Activated T-cell treated with anti-CD3 and anti-CD28 coated beads, Interleukin-2, amount 50 U/mL, for 72 hours (primary cell): ENCODE measurements at places on chromosomes 2 and 18. TPM values are rescaled to one million over a fixed set of nuclear protein-coding genes. Genes with fewer than 3 reads are reported as not detected.
A peak's percentile ranks its signal among the peaks of the same experiment; 100 is the strongest.

GRCh38 chr2:111900859-111901258, 2.5 kb downstream of the MERTK start:
- H3K4me3 ChIP-seq: peak overlapping the region; percentile 33
- peaks cover 16% of the 10 kb centered on the region for H3K4me1 ChIP-seq
- H3K27me3 ChIP-seq: peaks cover 15% of the 10 kb centered on the region
- no peaks in the 10 kb centered on the region for H3K36me3 ChIP-seq

- no peaks in the 10 kb centered on the region for H3K27me3 ChIP-seq
- H3K4me1 ChIP-seq: peaks cover 8% of the 10 kb centered on the region
- H3K27ac ChIP-seq: no peak overlapping the region
- no peak for DNase-seq
- no peaks in the 10 kb centered on the region for H3K36me3 ChIP-seq
- no peak overlapping the region for H3K4me3 ChIP-seq
Measured at GRCh38 chr2:101375653-101376052, 11.7 kb downstream of the CREG2 start.

DNA sequence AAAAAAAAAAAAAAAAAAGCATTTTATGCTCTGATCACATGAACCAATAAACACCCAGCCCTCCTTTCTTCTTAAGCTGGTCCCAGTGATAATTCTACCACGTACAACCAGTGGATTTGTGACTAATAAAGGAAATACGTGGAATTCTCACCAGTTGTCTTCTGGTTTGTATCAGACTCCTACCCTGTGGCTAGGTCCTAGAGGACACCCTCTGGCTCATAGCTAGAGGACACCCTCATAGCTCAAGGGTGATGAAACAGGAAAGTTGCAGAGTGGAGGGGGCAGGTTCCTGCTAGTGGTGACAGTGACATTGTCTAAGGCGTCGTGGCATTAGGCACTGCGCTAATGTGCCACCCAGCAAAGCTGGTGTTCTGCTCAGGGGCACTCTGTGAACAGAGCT, 167.8 kb downstream of the BCL11A start:
- no peaks in the 10 kb centered on the region for H3K4me1 ChIP-seq
- H3K27me3 ChIP-seq: peaks cover 8% of the 10 kb centered on the region
- H3K27ac ChIP-seq: no peak overlapping the region
- no peak for DNase-seq
- H3K4me3 ChIP-seq: no peak overlapping the region
- H3K36me3 ChIP-seq: no peaks in the 10 kb centered on the region

DNA sequence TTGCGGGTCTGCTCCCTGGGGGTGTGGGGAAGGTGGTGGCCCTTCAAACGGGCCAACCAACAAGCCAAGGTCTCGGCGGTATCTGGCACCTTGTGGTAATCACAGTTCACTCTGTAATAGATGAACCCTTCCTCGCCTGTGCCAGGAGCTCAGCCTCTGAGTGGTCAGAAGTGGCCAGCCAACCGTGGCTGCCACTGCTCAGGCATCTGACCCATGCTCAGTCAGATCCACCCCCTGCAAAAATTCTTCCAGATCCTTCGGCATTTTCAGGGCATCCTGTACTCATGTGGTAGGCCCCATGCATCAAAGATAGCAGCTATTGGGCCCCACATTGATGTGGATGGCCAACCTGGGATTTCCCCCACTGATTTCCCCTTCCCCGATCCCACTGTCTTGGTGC, 39.6 kb upstream of the SERPINE2 start:
- no peak overlapping the region for H3K27ac ChIP-seq
- no peaks in the 10 kb centered on the region for H3K4me1 ChIP-seq
- no peak overlapping the region for H3K4me3 ChIP-seq
- DNase-seq: no peak
- peaks cover 7% of the 10 kb centered on the region for H3K27me3 ChIP-seq
- H3K36me3 ChIP-seq: no peaks in the 10 kb centered on the region

The ASAP2 gene
- 0.42 TPM for total RNA-seq

DNA sequence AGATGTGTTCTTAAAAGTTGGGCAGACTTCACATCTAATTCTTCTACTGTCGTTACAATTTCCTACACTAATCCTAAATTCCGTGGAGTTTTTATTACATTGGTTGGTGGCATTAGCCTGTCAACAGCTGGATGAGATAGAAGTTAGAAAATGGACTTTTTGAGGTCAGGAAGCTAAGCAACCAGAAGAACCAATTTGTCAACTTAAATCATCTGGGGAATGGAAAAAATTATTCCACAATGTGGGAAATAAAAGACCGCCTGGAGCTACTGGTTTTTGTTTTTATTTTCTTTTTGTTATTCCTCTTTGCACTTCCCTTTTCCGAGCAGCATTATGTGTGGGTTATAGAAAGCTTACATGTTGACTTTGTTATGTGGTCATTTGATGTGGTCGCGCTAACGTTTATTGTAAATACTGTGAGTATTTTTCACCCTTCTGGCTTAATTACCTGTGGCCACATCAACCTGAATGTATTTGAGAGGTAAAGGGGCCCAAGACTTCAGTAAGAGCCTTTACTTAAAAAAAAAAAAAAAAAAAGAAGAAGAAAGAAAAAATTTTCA, 75.3 kb downstream of the PTPRM start:
- H3K4me3 ChIP-seq: no peak overlapping the region
- no peak overlapping the region for H3K27ac ChIP-seq
- DNase-seq: no peak
- no peaks in the 10 kb centered on the region for H3K36me3 ChIP-seq
- no peaks in the 10 kb centered on the region for H3K4me1 ChIP-seq
- no peaks in the 10 kb centered on the region for H3K27me3 ChIP-seq

DNA sequence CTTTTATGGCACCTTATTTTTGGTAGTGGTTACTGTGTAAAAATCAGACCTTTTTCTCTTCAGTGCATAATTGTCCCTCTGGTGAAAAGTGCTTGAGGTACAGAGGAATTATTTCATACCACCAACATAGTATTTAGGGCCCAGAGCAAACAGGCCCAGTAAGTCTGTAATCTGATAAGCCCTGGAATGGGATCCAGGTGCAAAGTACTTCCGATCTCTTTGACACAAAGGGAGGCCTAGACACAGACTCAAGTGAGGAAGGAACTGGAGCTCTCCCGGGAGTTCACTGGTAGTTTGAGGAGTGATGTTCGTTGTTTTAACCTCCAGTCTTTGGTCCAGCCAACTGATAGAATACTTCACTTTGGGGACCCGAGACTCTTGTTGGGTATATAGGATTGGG, 57.4 kb downstream of the RAB31 start:
- H3K27me3 ChIP-seq: peaks cover 27% of the 10 kb centered on the region
- no peak overlapping the region for H3K27ac ChIP-seq
- H3K4me1 ChIP-seq: no peaks in the 10 kb centered on the region
- H3K36me3 ChIP-seq: no peaks in the 10 kb centered on the region
- H3K4me3 ChIP-seq: no peak overlapping the region

The CHRNA1 gene
- not detected for total RNA-seq

GRCh38 chr2:143399631-143400069, 270.4 kb downstream of the ARHGAP15 start:
- H3K27ac ChIP-seq: no peak overlapping the region
- no peaks in the 10 kb centered on the region for H3K27me3 ChIP-seq
- DNase-seq: no peak
- H3K4me3 ChIP-seq: no peak overlapping the region
- H3K36me3 ChIP-seq: no peaks in the 10 kb centered on the region

DNA sequence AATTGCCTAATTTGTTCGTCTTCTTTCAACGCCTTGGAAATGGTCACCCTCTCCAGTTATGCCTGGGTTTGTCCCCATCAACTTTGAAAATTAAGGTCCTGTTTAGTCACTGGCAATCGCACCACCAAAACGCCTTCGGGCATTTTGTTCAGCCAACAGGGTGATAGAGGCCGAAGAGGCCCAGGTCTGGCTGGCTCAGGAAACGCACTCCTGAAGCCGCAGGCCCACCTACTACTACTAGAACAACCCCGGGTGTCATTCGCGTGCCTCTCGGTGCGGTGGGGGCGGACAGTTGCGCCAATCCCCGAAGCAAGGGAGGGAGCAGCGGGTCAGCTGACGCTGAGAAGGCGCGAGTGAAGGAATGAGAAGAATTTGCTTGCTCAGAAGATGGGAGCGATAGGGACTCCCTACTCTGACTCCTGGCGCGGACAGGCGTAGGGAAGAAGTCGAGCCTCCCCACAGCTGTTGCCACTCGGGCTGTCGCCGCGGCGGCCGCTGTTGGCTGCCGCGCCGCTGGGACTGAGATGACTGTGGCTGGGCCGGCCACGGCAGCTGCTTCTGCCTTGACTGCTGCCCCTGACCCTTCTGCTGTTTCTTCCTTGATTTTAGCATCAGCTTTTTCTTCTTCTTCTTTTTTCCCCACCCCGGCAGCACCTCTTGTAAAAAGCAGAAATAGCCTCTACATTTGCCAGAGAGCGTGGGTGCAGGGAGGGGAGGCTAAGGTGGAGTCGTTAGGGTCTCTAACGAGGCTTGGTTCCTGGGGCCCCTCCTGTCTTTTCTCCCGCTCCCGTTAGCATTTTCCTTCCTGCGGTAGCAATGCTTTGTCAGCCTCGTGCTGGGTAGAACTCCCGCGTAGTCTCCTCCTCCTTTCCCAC, 387.6 kb downstream of the FIGN start:
- no peaks in the 10 kb centered on the region for H3K4me1 ChIP-seq
- no peaks in the 10 kb centered on the region for H3K36me3 ChIP-seq
- peak overlapping the region; percentile 36 for H3K4me3 ChIP-seq
- peaks cover 7% of the 10 kb centered on the region for H3K27me3 ChIP-seq

The C2orf74 gene
- total RNA-seq: 20.9 TPM

- peaks cover 51% of the 10 kb centered on the region for H3K4me1 ChIP-seq
- peaks cover 2% of the 10 kb centered on the region for H3K36me3 ChIP-seq
- H3K27me3 ChIP-seq: peaks cover 11% of the 10 kb centered on the region
- peak overlapping the region; percentile 61 for H3K4me3 ChIP-seq
- peak; percentile 74 for DNase-seq
Measured at GRCh38 chr18:76374330-76375281, 120.4 kb downstream of the ZNF516 start.

The EFR3B gene
- total RNA-seq: 0.60 TPM

GRCh38 chr2:231483398-231484329, 19.4 kb upstream of the NCL start:
- H3K4me3 ChIP-seq: peak overlapping the region; percentile 84
- DNase-seq: peak; percentile 49
- H3K36me3 ChIP-seq: no peaks in the 10 kb centered on the region

DNA sequence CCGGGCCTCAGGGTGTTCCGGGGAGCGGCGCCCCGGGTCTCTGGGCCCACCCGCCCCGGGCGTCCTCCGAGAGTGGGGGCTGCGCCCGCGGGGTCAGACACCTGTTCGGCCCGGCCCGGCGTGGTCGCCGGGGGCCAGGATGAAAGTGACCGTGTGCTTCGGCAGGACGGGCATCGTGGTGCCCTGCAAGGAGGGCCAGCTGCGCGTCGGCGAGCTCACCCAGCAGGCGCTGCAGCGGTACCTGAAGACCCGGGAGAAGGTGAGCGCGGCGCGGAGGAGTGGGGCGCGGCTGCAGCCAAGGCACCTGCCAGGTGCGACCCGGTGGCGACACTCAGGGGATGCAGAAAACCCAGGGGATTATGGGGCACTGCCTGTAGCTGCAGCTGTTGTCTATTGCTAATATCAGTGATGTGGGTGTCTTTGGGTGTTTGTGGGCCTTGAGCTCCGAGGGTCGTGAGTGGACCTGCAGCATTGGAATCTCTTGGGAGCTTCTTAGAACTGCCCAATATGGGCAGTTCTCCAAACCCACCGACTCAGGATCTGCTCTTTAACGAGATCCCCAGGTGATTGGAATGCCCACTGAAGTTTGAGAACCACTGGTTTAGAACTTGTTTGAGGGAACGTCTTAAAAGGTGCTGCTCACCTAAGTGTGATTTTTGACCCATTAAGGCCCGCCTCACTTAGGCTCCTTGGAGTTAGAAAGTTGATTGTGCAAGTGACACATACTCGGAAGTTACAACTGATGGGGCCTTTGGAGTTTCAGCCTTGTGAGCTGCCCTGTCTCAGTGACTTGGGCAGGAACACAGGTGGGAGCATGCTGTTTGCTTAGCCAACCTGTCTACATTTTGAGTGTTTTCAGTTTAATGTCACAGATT, 823 bp downstream of the PARD3B start:
- DNase-seq: no peak
- peaks cover 14% of the 10 kb centered on the region for H3K4me1 ChIP-seq
- H3K27me3 ChIP-seq: peaks cover 43% of the 10 kb centered on the region
- H3K4me3 ChIP-seq: peak overlapping the region; percentile 69
- no peaks in the 10 kb centered on the region for H3K36me3 ChIP-seq
- no peak overlapping the region for H3K27ac ChIP-seq
